ENCODE measurements at places on chromosomes 6 and 20.
A peak's percentile ranks its signal among the peaks of the same experiment; 100 is the strongest.

DNA sequence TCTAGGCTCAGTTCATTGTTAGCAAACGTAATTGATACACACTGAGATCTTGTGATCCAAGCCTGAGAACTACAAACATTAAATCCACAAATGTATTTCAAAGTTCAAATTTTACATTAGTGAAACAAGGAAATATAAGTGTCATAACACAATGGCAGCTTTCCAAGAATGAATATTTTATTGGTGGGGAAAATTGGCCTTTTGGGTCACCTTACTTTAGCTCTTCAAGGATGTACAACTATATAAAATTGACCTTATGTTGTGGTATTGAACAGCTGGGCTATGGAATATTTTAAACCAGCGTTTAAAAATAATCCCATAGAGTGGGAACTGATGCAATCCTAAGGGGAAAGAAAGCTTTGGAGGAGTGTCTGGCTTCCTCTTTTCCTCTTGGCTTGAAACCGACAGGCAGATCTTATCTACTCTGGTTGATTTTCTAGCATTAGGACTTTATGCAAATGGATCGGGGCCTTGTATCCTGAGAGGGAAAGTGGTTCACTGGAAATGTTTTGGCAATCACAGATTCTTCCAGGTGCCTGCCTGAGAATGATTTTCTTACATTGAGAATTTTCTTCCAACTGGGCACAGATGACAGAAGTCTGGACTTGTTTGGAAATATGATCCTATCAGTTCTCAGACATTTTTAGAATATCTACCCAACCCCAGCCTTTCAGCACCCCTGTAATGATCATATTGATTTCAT, 184.8 kb upstream of the ECI2 start:
- no peak for DNase-seq

- DNase-seq, result no peak
These were observed 93.7 kb downstream of the PHIP start for GRCh38 chr6:78984225-78984950.

DNA sequence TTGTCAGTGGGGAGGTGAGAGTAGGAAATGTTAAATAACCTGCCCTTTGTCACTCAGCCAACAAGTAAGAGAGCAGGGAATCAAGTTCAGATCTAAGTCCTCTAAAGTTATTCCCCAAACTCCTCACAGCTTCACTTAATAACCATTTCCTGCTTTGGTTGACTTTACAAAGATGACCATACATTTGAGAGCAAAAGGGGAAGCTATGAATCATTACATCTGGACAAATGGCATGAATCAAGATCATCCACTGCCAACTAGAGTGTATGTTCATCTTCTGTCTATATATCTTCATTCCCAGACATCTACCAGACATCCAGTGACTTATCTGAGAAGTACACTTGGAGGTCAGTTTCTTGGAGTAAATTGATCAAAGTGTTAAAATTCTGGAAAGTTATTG, 15.1 kb upstream of the HIVEP2 start:
- DNase-seq, result no peak

- peak; percentile 34 for DNase-seq
These were observed 35.4 kb downstream of the CEP250 start for GRCh38 chr20:35490736-35491181.

GRCh38 chr6:37990762-37991525, 171.4 kb downstream of the ZFAND3 start:
- no peak for DNase-seq

DNA sequence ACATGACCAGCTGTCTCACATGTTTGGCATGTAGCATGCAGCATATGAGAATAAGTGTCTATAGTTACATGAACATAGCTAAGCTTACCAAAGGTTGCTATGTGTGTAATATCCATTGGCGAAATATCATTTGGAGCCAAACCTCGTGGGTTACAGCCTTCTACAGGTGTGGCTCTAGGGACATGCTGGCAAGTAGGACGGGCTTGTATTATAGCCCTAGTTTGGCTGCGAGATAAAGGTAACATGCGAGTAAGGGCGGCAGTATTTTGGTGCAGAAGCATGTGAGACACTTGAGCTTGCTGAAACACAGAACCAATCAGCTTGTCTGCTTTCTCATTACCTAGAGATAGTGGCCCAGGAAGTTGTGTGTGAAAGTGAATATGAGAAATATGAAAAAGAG, 6.5 kb upstream of the ABHD12 start:
- DNase-seq, result no peak

GRCh38 chr6:105753620-105754211, 332.4 kb upstream of the PRDM1 start:
- no peak for DNase-seq

DNA sequence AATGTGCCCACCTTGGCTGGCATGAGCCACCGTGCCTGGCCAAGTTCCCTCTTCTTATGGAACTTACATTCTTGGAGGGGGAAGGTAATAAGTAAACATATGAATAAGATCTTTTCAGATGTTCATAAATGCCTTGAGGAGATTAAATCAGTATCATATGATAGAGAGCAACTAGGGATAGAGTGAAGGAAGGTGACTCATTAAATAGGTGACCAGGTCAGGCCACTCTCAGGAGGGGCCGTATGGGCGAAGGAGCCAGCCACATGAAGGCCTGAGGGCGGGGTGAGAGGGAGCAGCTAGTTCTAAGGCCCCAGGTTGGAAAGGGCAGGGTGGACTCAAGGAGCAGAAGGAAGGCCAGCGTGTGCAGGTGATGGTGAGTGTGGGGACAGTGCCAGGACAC, 91.1 kb downstream of the UST start:
- no peak for DNase-seq

- DNase-seq, result no peak
These were observed 14.7 kb upstream of the ASXL1 start for GRCh38 chr20:32343439-32343838.

DNA sequence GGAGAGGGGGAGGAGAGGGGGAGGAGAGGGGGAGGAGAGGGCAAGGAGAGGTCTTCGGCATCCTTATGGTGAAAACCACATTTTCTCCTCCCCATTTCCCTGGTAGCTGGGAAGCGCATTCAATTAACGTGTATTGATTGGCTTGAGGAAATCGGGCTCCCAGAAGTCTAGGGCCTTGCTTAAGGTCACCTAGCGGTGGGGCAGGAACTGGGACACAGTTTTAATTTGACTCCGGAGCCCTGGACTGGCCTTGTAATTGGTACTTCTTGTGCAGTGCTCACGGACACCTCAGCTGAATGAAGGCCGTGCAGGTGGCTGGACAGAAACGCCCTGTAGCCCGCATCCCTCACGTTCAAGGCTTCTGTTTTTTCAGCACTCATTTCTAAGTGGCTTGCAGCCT, 42.8 kb downstream of the CTCFL start:
- DNase-seq, result no peak

DNA sequence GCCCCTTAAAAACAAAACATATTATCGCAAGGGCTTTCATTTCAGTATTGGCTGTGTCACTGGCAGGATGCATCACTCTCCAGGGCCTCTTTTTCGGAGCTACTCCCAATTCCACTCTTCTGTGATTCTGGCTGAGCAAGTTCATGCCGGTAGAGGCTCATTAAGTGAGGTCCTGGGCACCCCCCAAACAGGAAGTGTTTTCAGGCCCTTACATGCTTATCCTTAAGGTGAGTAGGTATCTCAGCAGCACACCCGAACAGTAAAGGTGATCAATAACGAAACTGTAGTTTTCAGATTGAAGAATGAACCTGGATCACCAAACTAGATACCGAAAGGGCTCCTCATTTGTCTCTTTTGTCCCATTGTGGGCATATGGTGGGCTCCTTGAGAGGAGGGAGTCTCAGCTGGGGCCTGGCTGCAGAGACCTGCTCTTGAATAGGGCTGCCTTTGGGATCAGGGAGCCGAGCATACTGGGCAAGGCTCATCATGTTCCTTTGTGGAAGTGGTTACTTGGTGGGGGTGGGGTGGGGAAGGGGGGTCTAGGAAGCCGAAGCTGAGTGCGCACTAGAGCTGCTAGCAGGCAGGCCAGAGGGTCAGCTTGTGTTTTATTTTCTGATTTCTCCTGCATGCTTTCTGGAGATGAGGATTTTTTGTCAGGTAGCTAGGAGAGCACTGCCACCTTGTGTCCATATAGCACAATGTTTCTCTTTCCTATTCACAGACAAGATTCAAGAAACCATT, 65.2 kb downstream of the CDS2 start:
- no peak for DNase-seq

GRCh38 chr6:19864285-19864684, 27.1 kb downstream of the ID4 start:
- DNase-seq, result no peak

GRCh38 chr6:69392745-69393144, 404.1 kb downstream of the LMBRD1 start:
- DNase-seq, result no peak

GRCh38 chr6:73121421-73121993, 103.8 kb downstream of the KHDC1L start:
- no peak for DNase-seq

- no peak for DNase-seq
These were observed 8.0 kb downstream of the PGM3 start for GRCh38 chr6:83185096-83185495.

- DNase-seq, result no peak
These were observed 218.9 kb downstream of the SLC24A3 start for GRCh38 chr20:19431316-19431700.

- DNase-seq, result no peak
These were observed 107.1 kb downstream of the PTPRK start for GRCh38 chr6:128413291-128413690.

GRCh38 chr6:111484633-111484930, 1.6 kb upstream of the REV3L start:
- DNase-seq, result no peak

GRCh38 chr6:50527985-50528384, 185.3 kb upstream of the TFAP2D start:
- DNase-seq, result no peak

GRCh38 chr20:44405785-44406571, 50.5 kb downstream of the HNF4A start:
- DNase-seq, result no peak

DNA sequence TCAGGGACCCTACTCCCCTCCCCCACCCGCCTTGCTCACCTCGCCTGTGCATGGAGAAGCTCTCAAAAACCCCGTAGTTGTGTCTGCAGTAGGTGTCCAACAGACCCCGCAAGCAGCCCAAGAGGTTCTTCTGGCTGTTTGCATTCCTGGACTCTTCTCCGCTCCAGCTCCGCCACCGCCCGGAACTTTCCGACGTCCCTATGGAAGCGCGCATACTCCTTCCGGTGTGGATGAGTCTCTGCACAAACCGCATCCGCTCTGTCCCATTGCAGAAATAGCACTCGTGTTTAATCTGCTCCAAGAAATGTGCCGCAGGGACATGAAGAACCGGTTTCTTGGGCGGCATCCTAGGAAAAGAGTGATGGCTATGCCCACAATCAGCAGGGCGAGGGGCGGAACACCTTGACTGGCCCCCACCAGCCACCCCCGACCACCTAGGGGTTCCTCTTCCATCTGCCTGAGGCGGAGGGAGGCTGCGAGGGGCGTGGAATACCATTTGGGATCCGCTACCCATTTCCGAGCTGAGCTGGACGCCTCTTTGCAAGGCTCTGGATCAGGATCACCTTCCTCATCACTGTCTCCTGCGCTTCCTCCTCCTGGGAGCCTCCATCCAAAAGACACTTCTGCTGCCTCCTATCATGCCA, 20.2 kb downstream of the HLA-DRA start:
- no peak for DNase-seq

DNA sequence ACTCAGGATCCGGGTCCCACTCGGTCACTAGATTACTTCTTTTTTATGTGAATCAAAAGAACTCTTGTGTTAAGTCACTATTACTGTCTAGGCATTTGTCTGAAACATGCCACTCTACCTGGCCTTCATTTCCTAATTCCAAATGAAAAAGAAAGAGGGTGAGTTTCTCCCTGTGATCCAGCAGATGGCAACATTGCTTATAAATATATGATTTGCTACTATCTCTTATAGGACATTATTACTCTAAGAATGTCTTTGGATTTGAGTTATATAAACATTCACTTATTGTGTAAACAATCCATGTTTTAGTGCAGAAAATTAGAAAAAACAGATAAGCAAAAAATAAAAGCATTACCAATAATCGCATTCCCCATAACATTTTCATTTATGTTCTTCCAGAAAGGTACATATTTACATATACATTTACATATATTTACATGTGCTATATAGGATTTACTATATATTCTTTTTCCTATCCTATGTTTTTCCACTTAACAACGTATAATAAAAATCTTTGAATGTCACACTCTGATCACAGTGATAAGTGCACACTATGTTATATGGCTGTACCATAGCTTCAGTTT, 66.9 kb downstream of the FAXC start:
- DNase-seq, result no peak

- no peak for DNase-seq
These were observed 50.4 kb downstream of the NOL4L start for GRCh38 chr20:32534661-32535240.

DNA sequence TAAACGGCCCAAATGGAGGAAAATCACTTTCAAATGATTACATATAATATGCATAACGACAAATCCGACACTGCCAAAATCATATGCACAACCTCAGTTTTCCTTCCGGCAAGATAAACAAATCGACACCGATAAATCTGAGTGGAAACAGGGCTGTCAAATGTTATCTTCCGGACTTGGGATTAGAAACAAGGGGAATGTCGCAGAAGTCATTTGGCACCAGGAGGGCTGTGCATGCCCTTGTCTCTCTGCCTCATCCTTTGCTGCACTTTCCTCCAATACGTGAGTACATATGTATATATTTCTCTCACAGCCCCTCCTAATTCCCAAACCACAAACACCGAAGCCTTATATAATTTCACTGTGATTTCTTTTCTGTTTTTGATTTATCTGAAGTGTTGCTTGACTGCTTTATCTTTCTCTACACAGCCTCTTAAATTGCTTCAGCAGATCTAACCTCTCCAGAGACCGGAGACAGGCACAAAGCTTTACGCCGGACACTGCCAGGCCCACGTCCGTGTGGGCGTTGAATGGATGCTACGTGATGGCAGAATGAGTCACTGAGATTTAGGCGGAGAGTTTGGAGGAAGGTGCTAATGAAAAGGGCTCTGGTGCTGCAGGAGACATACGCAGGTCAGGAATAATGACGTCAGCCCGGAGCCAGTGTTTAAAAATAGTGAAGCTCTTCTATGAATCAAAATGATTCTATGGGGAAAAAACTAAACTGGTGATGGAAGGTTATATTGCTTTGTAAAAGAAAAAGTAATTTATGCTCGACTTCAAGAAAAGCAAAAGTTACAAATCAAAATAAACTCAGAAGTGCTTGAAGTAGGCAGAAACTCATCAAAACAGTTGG, 21.0 kb upstream of the PRELID3B start:
- no peak for DNase-seq

Data from activated CD8-positive, alpha-beta memory T cell treated with anti-CD3 and anti-CD28 coated beads for 48 hours (primary cell).